ENCODE measurements at places on chromosomes 11 and 22.
A peak's percentile ranks its signal among the peaks of the same experiment; 100 is the strongest.

GRCh38 chr11:128530118-128531074 lies 57.0 kb downstream of the ETS1 start:
- no peak for DNase-seq

DNA sequence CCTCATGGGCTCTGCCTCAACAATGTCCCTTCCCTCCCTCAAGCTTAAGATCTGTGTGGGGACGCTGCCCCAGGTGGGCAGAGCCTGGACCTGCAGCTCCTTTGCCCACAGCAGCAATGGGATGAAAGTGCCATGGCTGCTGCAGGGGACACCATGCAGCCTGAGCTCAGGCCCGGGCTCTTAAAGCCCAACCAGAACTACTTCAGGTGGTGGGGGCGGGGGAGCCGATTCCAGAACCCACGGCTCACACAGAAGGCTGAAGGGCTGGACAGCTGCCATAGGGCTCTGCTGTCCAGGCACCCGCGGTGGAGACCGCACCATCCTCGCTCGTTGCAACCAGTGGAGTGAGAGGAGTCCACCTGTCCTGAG lies 12.5 kb downstream of the CHID1 start:
- no peak for DNase-seq

GRCh38 chr22:46064228-46064965 lies 85.9 kb upstream of the PPARA start:
- DNase-seq = no peak

DNA sequence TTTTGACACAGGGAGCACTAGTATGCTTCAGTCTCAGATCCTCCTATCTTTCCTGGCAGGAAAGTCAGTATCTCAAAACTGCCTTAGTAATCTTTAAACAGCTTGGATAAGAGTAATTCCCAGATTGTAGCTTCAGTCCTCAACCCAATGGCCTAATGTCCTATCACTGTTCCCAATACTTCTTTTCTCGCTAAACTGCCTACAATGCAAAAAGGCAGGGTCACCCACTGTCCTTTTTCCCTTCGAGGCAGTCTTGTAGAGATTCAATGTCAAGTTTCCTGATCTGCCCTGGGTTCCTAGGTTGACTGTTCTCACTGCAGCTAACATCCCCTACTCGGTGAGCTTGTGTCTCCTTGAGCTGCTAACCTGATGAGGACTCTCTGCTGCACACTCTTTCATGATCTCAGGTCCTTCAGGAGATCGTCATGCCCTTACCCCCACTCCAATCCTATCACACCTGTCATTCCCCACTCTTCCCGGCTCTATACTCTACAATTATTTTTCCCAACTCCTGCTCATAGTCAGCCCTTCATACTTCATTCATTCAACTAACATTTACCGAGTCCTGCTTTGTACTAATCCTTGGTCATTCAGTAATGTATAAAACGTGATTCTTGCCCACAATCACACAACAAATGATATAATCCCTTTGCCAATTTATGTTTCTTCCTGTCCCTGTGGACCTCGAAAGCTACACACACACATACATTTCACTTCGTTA lies 904 bp downstream of the C2CD3 start:
- DNase-seq = no peak

GRCh38 chr11:95100856-95101507 lies 11.3 kb downstream of the ENDOD1 start:
- no peak for DNase-seq

DNA sequence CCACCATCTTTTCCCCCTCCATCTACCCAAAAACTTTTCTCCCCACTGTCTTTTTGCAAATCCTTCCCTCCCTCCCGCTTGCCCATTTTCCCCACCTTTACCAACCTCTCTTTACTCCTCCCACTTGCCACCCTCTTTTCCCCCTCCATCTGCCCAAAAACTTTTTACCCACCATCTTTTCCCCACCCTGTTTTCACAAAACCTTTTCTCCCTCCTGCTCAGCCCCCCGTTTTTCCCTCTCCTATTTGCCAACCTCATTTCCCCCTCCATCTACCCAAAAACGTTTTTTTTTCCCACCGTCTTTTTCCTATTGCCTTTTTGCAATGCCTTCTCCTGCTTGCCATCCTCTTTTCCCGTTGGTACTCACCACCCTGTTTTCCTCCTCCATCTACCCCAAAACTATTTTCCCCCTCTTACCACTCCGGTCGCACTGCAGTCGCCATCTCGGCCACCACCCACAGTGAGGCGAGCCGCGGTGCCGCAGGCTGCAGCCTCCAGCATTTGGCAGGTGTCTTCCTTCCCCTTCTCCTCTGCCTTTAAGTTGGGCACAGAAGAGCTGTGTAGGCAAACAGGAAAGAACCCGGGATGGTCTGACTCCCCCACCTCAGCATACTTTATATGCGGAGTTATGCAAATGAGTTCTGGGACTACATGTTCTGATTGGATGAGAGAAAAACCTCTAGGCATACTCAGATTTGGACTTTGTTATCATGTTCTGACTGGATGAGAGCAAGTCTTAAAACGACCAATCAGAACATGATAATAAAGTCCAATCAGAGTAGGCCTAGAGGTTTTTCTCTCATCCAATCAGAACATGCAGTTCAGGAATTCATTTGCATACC lies 121.2 kb upstream of the VPREB1 start:
- no peak for DNase-seq

- DNase-seq = no peak
Measured at GRCh38 chr22:31083923-31084810, 3.0 kb downstream of the SMTN start.

- no peak for DNase-seq
Measured at GRCh38 chr11:119094816-119095065, 6.9 kb downstream of the DPAGT1 start.

DNA sequence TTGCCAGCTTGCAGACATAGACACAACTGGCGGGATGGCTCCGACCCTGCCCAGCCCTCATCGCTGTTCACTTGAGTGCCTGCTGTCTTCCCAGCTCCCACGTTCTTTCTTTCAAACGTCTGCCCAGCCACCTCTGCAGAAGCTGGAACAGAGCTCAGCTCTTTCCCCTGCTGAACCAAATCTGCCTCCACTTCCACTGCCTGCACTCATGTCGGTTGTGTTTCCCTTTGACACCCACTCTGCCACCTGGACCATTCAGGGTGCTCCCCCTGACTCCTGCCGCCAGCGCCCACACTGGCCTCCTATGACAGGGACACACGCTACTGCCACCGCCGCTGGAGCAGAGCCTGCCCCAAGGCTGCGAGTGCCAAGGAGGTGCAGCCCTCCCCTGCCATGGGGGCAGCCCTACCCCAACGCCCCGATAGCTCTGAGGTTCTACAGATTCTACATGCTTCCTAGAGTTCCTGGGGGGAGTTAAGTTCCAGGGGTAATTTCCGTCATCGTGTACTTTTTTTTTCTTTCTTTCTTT lies 37.9 kb downstream of the TST start:
- no peak for DNase-seq

GRCh38 chr11:59172345-59173079 lies 580 bp downstream of the DTX4 start:
- peak; percentile 21 for DNase-seq

DNA sequence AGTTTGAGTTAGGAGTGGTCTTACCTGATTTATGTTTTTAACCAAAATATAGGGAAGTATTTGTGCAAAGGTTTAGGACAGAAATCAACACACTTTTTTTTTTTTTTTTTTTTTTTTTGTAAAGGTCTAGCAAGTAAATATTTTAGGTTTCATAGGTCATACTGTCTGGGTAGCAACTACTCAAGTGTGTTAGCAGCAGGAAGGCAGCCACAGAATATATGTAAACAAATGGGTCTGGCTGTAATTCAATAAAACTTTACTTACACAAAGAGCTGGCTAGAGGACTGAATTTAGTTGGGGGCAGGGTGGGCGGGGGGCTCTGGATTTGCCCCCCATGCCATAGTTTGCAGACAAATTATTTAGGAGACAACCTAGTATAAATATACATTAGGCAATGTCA lies 510.4 kb downstream of the NELL1 start:
- DNase-seq = no peak

- no peak for DNase-seq
Measured at GRCh38 chr11:84313830-84314359, 1027.7 kb upstream of the CCDC90B start.

- DNase-seq = no peak
Measured at GRCh38 chr11:118911113-118911879, 14.4 kb downstream of the BCL9L start.

GRCh38 chr11:80822308-80822707 lies 1381.5 kb upstream of the TENM4 start:
- DNase-seq = no peak

DNA sequence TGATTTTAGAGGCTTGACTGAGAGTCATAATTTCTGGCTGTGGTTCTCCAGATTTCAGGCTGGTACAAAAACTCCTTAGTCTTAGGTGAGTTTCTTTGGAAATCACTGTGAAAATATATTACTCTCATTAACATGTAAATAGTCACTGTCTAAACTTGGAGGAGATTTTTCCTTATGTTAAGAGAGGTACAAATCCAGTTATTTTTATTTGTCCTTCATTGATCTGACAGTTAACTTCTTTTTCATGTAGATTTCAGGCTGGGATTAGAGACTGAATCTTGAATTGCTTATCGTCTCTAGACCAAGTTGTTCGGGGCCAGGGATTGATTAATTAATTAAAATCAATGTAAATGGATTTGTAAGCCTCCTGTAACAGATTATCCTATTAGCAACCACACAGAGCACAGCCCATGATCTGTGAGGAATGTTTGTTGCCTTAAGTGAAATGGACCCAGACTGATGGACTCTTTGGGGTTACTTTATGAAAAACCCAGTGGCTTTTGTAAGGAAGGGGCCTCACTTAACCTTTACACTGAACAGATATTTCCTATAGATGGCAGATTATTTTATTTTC lies 21.1 kb downstream of the TEAD1 start:
- no peak for DNase-seq

DNA sequence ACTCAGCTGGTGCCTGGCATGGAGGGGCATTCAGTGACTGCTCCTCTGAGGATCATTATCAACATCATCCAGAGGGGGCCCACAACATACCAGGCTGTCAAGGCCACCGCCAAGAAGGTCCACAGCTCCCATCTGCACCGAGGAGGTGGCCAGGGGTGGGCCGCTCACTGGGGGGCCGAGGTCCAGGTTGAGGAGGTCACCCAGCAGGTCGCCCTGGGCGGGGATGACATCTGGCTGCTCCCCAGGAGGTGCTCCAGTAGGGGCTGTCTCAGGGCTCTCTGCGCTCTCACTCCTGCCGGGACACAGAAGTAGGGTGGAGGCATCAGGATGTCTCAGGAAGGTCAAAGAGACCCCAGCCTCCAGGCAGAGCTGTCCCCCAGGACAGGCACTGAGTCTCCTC lies 25.1 kb upstream of the RASL10A start:
- DNase-seq = no peak

DNA sequence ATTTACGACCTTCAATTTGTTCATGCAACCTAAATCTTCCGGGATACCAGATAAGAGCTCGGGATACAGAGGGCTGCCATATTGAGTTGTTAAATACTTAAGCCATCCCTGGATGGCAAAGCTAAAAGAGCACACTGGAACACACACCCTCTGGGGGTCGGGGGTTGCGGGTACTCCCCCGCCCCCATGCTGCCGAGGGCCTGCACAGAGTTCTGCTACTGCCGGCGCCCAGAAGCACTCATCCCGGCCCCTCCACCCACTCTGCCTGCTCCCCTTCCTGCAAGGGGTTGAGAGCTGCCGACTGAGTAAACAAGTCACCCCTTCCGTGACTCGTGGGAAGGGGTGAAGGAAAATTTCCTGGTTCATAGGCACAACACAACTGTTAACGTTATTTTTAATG lies 9.3 kb upstream of the MMP13 start:
- no peak for DNase-seq

DNA sequence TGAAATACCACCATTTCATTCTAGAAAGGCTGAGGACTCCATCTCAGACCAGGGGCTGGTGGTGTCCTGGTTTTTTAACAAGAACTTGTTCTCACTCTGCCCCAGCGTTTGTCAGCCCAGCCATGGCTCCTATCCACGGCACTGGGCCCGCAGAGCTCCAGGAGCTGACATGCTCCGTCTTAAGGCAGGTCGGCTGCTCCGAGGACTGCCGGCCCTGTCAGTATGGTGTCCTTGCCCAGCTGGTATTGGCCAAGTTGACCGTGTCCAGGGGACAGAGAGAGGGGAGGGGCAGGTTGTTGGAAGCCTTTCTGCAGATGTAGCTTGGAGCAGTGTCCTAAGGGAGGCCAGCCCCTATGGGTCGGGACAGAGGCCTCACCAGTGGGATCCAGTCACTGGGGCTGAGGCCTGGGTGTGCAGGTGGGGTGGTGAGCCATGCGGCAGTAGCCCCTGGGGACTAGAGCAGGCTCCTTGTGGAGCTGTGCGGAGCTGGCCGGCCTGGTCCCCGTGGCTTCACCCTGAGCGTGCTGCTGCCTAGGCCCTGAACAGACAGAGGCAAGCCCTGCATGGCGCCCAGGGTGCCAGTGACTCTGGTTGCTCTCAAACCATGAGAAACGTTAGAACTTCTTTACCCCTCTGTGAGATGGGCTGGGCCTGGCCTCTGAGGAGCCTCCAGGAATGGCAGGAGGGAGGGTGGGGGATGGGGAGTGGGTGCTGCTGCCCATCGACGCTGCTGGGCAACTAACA lies 39.9 kb upstream of the KCNQ1OT1 start:
- no peak for DNase-seq

DNA sequence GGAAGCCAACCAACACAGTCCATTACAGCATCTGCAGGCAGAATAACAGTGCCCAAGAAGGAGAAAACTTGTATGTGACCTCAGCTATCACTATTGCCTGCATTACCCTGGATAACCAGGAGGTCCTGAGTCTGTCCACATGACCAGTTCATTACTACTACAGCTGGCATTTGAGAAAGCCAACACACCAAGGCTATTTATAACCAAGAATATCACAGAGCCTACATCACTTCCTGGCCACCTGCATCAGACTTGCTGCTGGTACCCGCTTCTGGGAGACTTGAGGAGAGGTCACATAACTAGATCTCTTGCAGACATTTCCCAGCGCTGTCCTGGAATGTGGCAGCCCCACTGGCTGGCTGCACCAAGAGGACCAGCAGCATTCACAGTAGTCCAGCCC lies 11.1 kb upstream of the OR56B4 start:
- DNase-seq = no peak

DNA sequence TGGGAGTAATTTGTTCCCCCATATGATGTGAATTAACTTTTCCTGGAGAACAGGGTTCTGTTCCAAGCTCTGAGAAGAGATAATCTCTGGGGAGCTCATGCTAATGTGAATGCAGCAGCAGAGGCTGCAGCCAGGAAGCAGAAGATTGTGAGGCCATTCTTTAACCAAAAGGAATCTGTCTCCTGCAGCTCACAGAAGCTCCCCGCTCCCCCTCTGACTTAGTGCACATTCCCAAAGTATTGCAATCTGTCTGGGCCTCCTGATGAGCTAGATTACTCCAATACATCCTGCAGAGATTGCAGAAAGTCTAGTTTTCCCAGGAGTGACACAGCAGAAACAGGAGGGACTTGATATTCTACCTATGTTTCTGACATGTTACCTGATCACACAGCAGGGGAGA lies 420.6 kb upstream of the FAT3 start:
- DNase-seq = no peak

GRCh38 chr22:49373801-49374226 lies 453.9 kb downstream of the BRD1 start:
- no peak for DNase-seq
